ENCODE measurements at places on chromosomes 4 and X.

- DNase-seq, result peak; percentile 25
Observed at GRCh38 chr4:53010318-53010717, 148.2 kb downstream of the RASL11B start.

DNA sequence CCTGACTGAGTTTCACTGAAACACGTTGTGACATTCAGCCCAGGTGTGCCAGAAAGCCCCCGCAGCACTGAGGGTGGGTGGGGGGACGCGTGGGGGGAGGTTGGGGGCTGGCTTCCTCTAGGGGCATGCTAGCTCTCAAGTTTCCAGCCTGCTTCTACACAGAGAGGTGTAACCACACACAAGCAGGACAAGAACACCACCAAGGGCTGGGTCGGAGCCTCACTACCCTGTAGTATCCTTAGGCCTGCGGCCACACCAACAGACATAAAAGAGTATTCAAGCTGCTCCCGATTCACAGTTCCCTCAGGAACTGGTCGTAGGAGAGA is 1.8 kb downstream of the USP46 start:
- DNase-seq, result no peak

DNA sequence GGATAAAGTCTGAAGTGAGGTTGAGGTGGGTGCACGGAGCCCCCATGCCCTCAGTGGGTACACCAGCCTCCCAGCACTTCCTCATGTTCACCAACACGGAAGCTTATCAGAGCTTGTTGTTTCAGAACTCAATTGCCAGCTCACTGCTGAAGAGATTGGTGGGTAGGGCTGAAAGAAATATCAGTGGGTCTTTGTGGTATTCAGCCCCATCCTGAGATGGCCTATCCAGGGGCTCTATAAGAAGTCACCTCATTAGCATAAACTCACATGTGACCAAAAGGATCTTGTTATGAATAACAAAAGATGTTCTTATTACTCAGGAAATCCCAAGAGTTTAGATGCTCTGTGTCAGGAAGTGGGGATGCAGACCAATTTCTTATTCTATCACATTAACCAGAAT is 177.3 kb downstream of the ARHGAP10 start:
- DNase-seq, result no peak

- DNase-seq, result peak; percentile 68
Observed at GRCh38 chrX:16160729-16161128, 6.6 kb upstream of the MAGEB17 start.

- no peak for DNase-seq
Observed at GRCh38 chr4:26237916-26238315, 82.9 kb upstream of the RBPJ start.

DNA sequence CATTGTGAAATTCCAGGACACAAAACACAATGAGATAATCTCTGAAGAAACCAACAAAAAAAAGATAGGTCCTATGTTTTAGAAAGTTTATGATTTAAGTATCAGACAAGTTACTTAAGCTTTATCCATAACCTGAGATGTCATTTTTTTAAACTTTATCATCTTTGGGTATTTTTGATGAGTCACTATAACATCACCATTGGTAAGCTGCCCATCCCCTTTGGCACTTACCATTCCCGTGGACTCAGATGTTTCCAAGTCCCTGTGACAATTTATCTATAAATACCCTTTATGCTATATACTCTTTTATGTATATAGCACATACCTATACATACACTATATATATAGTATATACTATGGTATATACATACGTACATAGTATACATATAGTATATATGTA is 198.9 kb upstream of the GEMIN8 start:
- no peak for DNase-seq

DNA sequence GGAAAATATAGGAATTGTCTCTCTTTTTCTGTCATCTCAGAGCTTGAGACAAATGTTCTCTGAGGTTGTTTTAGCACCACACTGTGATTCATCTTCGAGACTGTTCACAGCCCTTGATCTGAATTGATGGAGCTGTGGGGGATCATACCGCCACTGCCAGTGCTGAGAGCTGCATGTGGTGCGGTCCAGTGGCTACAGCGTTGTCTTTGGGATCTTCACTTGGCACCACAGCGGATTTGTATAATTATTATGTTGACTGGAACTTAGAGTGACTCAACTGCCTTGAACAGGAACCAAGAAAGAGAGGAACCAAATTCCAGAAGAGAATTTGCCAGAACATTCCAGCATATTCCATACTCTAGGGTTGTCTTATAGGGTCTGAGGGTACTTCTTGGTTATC is 29.1 kb downstream of the TBL1X start:
- DNase-seq, result no peak

GRCh38 chr4:128553686-128554515 is 255.6 kb upstream of the JADE1 start:
- DNase-seq, result no peak

DNA sequence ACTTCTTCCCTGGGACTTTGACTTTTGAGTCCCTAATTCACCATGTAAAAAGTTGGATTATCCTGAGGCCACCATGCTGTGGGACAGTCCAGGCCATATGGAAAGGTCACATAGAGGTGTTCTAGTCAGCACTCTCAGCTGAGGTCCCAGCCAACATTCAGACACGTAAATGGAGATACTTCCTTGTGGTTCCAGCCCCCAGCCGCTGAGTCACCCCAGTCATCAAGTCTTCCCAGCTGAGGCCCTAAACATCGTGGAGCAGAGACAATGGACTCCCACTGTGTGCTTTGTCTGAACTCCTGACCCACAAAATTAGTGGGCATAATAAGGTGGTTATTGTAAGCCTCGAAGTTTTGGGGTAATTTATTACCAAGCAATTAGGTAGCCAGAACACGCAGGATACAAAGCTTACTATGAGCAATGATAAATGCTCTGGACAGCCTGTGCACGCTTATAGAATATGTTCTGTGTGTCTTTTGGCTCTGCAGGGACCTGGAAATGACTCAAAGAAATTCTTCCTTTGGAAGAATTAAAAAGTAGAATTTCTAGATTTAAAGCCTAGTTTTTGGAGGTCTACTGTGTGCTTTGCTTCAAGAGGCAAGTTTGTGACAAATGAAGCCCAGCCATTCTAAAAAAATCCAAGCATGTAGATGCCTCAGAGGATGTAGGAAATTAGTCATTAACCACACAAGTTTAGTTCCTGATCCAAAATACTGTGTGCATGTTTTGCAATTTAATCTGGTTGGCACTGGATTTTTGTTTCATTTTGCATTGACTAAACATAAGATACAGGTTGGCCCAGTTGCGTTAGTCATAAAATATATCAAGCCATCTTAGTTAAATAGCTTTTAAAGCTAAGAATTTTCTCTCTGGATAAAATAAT is 33.2 kb upstream of the SLC9A7 start:
- peak; percentile 77 for DNase-seq

DNA sequence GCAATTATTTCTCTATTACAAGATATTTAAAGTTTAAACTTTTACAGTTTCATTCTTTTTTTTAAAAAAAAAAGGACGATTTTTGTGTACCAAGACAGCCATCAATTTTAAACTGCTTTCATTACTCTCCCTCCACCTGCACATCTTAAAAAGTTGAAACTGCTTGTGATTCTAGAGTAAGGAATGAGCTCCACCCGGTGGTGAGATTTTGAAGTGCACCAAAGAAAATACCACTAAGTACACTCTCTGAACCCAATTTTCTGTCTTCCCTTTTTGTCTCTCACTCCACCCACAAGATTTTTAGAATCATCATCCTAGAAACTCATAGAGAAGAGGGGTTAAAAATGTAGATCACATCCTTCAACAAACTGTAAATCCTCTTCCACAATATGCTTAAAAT is 91.3 kb upstream of the WDR44 start:
- DNase-seq, result peak; percentile 11

DNA sequence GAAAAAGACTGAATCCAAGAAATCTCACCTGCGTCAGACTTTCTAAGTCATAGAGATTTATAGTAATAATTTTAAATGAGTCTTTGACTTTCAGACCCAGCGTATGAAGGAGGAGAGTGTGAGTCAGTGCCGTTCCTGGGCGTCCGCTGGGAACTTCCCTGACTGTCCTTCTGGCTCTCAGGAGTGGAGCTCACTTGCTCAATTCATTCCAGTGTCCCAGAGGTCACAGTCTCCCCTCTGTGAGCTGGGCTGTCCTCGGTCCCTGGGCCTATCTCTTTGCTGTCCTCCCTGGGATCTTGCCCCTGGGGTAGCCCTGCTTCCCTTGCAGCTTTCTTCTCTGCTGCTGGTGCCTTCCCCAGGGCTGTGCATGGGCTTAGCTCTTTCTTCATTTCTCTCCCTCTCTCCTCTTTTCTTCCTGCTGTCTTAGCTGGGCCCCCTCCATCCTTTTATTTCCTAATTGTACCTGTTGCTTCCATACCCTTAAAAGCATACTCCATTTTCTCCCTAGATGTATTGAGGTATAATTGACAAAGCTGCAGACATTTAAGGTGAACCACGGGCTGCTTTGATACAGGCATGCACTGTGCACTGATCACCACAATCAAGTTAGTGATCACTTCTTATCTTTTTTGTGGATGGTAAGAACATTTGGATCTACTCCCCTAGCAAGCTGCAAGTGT is 11.6 kb downstream of the SORBS2 start:
- no peak for DNase-seq

- no peak for DNase-seq
Observed at GRCh38 chr4:148901075-148901705, 459.0 kb upstream of the NR3C2 start.

DNA sequence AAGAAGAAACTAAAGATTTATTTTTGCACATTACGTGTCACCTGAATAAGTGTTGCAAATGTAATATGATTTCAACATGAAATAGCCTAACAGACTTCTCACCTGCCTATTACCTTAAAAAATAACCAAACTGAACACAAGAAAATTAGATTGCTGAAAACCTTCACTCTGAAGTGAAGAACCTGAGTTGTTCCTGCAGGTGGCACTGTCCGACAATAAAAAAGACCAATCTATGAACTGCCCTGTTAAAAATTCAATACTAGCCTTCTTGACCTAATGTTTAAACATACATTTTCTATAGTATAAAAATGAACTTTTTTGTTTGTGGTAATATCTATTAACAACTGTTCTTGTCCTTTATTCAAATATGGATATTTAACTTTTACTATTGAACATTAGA is 69.2 kb upstream of the PNPLA4 start:
- no peak for DNase-seq

DNA sequence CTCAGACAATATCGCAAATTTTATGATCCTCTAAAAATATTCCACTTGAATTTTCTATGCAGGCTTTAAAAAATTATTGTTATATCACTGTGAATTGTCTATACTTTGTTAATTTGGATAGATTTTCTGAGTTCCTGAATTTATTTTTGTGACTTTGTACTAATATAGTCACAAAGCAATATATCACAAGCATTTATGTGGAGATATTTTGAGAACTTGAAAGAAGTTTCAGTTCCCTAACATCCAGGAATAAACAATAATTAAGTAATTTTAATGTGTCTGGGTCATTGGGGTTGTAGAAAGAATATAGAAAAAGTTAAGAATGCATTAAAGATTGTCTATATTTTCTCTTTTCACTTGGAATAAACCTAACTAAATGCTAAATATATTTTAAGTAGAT is 32.0 kb downstream of the CXCL8 start:
- DNase-seq, result no peak

- DNase-seq, result no peak
Observed at GRCh38 chrX:9781941-9782340, 4.3 kb upstream of the SHROOM2 start.

- no peak for DNase-seq
Observed at GRCh38 chrX:14865201-14865600, 7.7 kb downstream of the FANCB start.

- no peak for DNase-seq
Observed at GRCh38 chrX:2766906-2767305, 15.1 kb downstream of the XG start.

DNA sequence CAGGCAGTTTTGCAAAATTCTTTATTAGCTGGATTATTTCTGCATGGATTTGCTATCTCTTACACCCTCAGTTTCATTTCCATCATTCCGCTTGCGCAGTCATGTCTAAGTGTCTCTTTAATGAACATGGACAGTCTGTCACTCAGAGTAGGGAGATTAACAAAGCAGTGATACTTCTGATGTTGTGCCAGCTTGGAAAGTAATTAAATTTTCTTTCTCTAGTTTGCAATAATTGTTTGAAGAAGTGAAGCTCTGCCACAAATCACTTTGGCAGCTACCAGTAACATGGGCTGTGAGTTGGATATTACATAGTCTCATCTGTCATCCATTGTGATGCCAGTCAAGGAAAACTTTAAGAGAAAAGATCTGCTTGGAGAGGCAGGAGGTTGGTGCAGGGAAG is 324.8 kb upstream of the NWD2 start:
- no peak for DNase-seq

DNA sequence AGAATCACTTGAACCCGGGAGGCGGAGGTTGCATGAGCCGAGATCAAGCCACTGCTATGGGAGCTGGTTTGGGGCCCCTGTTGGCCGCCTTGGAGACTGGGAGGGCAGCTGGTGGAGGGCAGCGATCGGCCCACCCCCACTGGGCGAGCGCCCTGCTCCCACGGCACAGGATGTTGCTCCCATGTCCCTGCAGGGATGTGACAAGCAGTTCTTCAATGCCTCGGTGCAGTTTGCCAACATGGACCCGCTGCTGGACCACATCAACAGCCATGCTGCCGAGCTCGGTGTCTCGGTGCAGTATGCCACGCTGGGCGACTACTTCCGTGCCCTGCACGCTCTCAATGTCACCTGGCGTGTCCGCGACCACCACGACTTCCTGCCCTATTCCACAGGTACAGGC is 19.4 kb downstream of the MAN2B2 start:
- DNase-seq, result no peak

- peak; percentile 14 for DNase-seq
Observed at GRCh38 chr4:168076989-168077725, 15.2 kb upstream of the ANXA10 start.

DNA sequence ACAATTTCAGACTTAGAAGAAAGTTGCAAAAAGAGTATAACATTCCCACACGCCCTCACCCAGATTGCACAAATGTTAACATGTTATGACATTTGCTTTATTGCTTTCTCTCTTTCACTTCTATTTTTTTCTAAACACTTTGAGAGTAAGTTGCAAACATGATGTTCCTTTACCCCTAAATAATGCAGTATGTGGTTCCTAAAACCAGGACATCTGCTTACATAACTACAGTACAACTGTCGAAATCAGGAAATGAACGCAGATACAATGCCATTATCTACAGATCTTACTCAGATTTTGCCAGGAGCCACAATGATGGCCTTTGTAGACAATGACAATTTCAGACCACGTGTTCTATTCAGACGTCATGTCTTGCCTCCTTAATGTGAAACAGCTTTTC is 22.4 kb downstream of the SH3TC1 start:
- peak; percentile 49 for DNase-seq

DNA sequence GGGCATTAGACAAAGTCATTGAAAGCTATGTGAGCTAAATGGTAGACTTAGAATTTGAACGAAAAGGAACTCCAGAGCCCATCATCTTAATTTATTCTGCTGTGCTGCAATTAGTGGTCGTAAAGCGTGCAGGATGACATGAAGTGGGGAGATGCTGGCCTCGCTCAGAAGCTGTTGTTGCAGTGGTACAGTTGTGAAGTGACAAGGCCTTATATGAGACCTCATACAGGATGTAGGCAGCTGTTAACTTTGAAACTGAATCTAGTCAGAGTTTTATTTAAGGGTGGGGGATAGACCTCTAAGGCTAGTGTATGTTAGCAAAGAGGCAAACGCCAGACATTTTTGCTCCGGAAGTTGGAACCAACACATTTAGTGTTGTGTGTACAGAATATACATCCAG is 13.4 kb downstream of the KLF3 start:
- DNase-seq, result no peak

- no peak for DNase-seq
Observed at GRCh38 chrX:39117101-39117500, 315.8 kb downstream of the MID1IP1 start.

Measured in GM04504 (cell line).